ENCODE measurements at places on chromosomes 1 and 21.

GRCh38 chr1:45331436-45332345, 5.0 kb downstream of the HPDL start:
- no peak for DNase-seq

GRCh38 chr1:46466477-46467182, 23.0 kb upstream of the DMBX1 start:
- peak; percentile 35 for DNase-seq

- no peak for DNase-seq
Measured at GRCh38 chr1:12776801-12777557, 3.4 kb downstream of the PRAMEF12 start.

DNA sequence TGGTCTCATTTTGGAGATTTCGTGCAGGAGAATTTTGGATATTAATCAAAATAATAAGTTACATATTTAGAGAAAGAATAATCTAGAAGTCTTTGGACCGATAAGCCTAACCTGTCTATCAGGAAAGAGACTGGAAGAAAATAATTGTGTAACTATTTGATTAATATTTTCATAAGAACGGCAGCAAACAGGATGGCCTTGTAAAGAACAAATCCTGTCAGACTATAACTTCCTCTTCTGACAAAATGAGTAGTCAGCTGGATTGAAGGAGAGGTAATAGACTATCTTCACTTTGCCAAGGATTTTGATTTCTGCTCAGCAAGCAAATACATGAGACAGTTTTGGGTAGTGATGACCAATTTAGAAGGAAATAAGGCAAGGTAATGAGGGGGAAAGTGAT, 12.7 kb upstream of the RYR2 start:
- DNase-seq = no peak

GRCh38 chr1:112934577-112934976, 21.4 kb downstream of the SLC16A1 start:
- no peak for DNase-seq

GRCh38 chr1:54275349-54275748, 75.4 kb downstream of the MRPL37 start:
- DNase-seq = peak; percentile 84
